Stimulated activated CD4-positive, alpha-beta T cell treated with anti-CD3 and anti-CD28 coated beads, Interleukin-15, amount 100 ng/mL, for 1 hour (primary cell): ENCODE measurements at places on chromosomes 13 and 19.

DNA sequence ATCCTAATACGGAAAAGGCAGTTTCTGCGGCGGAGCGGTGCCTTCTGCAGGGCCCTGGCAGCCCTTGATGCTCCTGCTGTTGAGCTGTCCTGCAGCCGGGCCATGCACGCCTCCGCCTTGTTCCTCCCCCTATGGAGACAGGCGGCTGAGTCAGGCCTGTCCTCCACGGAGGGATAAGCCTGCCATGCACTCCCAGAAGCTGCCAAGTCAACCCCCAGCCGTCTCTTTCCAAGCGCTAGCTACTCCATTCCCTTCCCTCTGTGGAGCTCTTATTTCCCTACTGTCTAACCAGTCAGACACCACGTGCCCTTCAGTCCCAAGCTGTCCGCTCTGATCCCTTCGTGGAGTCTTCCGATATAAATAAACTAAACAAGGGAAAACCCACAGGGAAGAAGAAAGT lies 197.0 kb downstream of the COL4A1 start:
- DNase-seq: no peak

- no peak for DNase-seq
These were observed 8.2 kb upstream of the SBK3 start for GRCh38 chr19:55553217-55554182.

DNA sequence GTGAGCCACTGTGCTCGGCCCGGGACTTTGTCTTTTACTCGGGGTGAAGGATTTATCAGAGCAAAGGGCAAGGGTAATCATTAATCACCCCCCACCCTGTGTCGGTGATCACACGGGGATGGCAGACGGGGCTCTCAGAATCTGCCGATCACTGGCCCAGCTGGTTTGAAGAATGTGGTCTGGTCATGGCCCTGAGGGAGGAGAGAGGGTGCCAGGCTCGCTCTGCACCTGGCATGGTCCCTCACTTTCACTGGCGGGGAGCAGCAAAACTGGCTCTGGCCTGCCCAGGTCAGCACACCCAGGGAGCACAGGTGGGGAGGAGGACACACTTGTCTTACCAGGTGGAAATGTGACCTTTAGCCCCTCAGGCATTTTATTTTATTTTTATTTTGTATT lies 10.2 kb downstream of the REEP6 start:
- DNase-seq: no peak

- no peak for DNase-seq
These were observed 25.7 kb upstream of the UBE2L5 start for GRCh38 chr13:30396434-30397075.

DNA sequence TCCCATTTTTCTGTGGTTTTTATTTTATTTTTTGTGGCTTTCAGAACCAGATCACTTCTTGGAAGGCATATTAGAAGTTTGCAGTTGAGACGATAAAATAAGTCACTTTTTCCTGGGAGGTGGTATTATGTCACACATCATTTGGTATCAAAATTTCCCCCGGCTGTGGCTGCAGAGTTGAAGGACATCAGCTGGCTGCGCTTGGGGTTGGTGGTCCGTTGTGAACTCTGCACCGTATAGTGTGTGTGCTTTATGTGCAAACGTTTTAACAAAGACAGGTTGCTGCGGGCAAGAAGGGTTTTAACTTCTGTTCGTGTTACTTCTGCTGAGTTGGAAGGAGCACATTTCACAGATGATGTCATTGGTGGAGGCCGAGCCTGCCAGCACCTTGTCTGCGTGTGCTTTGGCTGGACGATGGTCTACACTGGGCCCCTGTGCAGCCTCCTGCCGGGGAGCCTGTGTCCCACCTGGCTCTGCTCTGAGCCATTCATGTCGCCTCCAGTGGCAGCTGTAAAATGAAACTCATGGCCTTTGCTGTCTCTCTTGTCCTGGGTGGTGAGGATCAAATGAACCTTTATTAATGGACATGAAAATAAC lies 9.6 kb downstream of the ATP11A start:
- DNase-seq: no peak

DNA sequence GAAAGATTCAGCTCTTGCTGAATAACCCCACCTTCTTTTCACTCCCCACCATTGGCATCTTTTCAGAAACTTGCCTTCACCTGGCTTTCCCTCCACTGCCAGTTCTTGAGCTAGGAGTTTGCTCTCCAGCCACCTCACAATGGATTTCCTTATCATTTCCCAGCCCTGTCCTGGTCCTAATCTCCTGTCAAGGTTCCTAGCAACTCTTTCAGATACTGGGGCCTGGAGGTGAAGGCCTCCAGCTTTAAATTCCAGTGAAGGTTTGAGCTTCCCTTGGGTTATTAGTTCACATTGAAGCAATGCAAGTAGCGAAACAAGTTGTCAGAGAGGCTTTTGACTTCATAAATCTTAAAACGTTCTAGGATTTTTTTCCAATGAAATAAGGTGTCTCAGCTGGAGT lies 320.8 kb upstream of the MAB21L1 start:
- no peak for DNase-seq

GRCh38 chr13:107730813-107731212 lies 484.5 kb downstream of the LIG4 start:
- no peak for DNase-seq

DNA sequence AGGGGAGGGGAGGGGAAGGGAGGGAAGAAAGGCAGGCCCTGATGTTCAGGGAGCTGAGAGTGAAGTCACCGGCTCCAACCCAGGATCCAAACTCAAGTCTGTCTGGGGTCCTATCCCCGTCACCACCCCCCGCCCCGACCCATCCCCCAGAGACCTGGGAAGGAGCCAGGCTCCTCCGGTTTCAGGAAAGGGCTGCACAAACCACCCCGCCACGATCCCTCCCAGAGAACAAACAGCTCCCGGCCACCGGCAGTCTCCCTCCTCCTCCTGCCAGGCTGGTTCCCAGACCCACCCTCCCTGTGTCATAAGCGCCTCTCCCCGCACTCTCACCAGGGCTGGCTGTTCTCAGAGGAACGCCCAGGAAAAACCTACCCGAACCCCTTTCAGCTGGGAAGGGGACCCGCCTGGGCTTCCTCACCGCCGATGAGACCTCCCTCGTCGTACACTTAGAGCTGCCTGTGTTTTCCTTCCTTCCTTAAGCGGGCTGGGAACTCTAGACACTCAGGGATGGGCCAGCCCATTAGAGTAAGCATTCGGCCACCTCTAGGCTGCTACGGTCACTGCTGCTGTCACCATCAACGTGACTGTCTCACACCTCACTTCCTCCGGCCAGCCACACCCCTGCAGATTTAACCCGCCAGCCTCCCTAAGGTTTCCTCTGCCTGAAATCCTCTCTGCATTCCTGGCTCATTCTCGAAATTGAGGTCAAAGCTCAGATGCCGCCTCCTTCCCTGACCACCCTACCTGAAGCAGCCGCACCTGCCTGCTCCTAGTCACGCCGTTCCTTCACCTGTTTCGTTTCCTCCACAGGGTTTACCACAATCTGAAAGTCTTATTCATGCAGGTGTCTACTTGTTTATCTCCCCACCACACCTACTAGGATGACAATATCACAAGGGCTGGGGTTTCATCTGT lies 6.3 kb upstream of the RDH13 start:
- DNase-seq: no peak

GRCh38 chr13:102584434-102584833 lies 12.4 kb upstream of the TPP2 start:
- DNase-seq: no peak

DNA sequence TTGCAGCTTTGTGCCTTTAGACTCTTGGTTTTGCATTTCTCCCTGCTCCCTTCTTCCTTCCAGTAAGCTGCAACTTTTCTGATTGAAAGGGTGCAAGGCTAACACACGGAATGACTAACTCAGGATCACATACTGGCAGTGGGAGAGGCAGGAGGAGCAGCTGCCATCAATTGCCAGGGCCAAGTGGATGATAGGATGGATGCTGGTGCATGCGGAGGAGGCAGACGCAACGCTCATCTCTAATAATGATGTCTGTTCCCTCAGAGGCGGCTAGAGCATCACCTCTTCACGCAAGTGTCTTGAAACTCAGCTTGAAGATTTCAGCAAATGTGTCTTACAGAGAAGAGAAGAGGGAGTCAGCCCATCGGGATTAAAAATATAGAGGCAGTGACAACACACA lies 49.5 kb upstream of the TPM4 start:
- no peak for DNase-seq

GRCh38 chr13:40336228-40337221 lies 329.9 kb downstream of the FOXO1 start:
- DNase-seq: no peak

DNA sequence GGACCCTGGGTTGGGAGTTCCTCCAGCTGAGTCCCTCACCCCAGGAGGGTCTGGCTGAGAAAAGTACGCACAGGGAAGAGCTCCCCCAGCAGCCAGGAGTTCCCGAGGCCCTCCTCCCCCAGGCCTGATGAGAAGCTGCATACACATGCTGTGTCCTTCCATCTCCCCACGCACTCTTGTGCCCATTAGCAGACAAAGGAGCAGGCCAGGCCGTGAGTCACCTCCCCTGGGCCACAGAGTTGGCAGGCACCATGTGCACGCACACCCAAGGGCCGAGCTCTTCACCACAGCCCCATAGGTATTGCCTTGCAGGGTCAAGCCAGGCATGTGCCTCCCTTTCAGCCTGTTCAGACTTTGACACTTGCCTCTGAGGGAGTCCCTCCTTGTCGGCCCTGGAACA lies 17.5 kb downstream of the MAU2 start:
- DNase-seq: no peak

GRCh38 chr19:14530506-14530905 lies 1.1 kb downstream of the TECR start:
- no peak for DNase-seq

DNA sequence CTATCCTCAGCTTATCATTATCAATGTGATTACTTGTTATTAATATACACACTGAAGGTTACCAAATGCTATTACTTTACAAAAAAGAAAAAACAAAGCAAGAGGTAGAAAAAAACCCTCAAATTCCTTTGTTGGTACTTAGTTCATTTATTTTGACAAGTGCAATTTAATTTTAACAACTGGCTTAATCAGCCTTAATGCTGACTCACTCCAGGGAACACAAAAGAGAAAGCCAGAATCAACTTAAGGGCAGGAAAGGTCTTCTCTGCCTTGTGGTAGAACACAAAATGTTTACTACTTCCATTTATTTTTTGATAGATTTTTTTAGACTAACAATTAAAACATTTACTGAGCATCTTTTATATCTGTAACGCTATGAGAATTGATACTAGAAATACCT lies 417.1 kb downstream of the PCDH17 start:
- DNase-seq: no peak

DNA sequence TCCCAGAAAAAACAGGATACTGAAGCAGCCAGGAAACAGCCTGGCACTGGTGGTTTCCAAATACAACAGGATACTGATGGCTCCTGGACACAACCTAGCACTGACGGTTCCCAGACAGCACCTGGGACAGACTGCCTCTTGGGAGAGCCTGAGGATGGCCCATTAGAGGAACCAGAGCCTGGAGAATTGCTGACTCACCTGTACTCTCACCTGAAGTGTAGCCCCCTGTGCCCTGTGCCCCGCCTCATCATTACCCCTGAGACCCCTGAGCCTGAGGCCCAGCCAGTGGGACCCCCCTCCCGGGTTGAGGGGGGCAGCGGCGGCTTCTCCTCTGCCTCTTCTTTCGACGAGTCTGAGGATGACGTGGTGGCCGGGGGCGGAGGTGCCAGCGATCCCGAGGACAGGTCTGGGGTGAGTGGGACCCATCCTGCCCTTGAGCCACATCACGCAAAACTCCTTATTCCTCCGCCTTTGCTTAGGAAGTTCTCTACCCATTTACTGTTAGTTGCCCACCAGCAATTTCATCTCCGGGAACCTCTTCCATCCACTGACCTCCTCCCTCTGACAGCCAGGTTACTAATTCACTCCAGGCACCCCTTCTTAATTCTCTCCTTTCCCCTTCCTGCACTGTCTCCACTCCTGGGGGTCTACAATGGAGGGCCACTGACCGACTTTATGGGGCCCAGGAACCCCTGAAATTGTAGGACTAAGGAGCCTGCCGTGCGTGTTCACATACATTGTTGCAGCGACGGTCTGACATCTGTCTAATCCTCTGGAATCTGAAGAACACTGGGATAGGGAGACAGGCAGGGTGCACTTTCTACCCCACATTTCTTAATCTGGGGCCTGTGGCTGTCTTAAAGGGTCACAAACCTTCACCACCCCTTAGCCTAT lies 1.2 kb downstream of the ITPKC start:
- DNase-seq: no peak

GRCh38 chr13:98787173-98787572 lies 34.7 kb upstream of the SLC15A1 start:
- DNase-seq: no peak

DNA sequence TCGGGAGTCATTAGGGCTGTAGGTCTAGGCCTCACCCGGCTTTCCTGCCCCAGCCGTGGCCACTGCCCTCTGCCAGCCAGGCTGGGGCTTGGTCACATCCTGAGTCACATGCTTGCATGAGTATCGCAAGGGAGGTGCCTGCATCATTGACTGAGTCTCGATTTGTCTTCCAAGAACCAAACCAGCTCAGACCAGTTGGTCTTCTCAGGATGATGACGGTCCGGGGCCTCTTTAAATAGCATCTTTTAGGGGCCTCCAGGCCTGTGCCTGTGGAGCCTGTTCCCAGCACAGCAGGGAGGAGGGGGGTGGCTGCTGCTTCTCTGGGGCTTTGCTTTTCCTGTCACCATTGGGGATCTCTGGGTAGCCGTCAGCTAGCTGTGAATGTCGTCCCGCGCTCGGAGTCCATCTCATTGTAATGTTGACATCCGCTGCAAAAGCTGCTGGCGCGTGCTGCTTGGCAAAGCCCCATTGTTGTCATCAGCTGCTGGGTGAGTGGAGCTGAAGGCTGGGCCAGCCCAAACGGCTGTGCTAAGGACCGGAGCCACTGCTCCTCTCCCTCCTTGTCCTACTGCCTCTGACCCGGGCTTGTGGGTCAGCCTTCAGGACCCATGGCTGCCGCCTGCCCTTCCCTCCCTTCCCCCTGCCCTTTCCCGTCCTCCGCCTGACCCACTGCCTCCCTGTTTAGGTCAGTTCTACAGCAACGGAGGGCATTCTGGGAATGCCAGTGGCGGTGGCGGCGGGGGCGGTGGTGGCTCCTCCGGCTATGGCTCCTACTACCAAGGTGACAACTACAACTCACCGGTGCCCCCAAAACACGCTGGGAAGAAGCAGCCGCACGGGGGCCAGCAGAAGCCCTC lies 14.3 kb upstream of the QTRT1 start:
- DNase-seq: no peak

- no peak for DNase-seq
These were observed 121.2 kb downstream of the PDS5B start for GRCh38 chr13:32707471-32707870.
